ENCODE measurements at places on chromosomes 11 and 22. TPM values are rescaled to one million over a fixed set of nuclear protein-coding genes. Genes with fewer than 3 reads are reported as not detected.

The NPAS4 gene
- 1.5 TPM for total RNA-seq

The CCDC188 gene
- 0.83 TPM for total RNA-seq

The KRTAP5-7 gene
- not detected for total RNA-seq

The OLFML1 gene
- 12.9 TPM for total RNA-seq

The AQP11 gene
- total RNA-seq, result 5.5 TPM

The HRAS gene
- total RNA-seq, result 51.1 TPM

The FGF3 gene
- total RNA-seq, result not detected

The DDIAS gene
- total RNA-seq, result 0.78 TPM

The L3MBTL2 gene
- 28.3 TPM for total RNA-seq

The LRRN4CL gene
- total RNA-seq, result 4.3 TPM

The SIRT3 gene
- total RNA-seq, result 19.0 TPM

The SAA1 gene
- 19.3 TPM for total RNA-seq

The MRGPRE gene
- 0.29 TPM for total RNA-seq

- DNase-seq, result no peak
These were observed 50.9 kb downstream of the PITPNB start for GRCh38 chr22:27867953-27868731.

DNA sequence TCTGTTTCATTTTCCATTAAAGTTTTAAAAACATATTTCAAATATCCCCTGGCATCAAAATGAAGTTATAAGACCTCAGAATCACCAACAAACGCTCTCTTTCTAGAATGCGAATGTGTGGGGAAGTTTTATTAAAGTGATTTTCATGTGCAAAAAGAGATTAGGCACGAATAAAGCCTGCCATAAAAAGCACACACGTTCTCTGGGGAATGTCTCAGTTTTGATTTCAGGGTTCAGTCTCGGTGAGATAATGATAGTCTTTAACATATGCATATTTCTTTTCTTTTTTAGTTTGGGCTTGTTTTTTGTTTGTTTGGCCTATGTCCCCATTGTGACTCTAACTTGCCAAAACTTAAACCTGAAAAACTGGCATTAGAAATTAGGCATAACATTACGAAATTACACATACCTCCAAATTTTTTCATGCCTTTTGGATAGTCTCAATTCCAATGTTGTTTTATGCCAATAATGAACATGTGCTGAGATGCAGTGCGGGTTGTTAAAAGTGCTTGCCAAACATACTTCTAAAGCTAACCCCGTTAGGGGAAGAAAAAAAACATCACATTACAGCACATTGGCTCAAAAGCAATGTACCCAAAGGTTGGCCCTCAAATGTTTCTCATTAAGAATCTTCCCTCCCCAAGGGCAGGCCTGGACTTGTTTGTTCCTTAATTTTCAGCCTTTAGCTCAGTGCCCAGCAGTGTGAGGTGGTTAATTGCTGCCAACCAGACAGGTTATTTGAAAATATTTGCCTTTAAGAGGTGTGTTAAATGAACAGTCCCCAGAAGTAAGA lies 33.2 kb upstream of the FBLN1 start:
- no peak for DNase-seq

- DNase-seq, result no peak
These were observed 3.6 kb downstream of the C11orf87 start for GRCh38 chr11:109425554-109425953.

GRCh38 chr11:35144136-35144741 lies 5.3 kb downstream of the CD44 start:
- no peak for DNase-seq

GRCh38 chr11:62145261-62145871 lies 21.6 kb downstream of the INCENP start:
- DNase-seq, result no peak

GRCh38 chr11:94111660-94112059 lies 17.0 kb upstream of the PANX1 start:
- DNase-seq, result no peak

DNA sequence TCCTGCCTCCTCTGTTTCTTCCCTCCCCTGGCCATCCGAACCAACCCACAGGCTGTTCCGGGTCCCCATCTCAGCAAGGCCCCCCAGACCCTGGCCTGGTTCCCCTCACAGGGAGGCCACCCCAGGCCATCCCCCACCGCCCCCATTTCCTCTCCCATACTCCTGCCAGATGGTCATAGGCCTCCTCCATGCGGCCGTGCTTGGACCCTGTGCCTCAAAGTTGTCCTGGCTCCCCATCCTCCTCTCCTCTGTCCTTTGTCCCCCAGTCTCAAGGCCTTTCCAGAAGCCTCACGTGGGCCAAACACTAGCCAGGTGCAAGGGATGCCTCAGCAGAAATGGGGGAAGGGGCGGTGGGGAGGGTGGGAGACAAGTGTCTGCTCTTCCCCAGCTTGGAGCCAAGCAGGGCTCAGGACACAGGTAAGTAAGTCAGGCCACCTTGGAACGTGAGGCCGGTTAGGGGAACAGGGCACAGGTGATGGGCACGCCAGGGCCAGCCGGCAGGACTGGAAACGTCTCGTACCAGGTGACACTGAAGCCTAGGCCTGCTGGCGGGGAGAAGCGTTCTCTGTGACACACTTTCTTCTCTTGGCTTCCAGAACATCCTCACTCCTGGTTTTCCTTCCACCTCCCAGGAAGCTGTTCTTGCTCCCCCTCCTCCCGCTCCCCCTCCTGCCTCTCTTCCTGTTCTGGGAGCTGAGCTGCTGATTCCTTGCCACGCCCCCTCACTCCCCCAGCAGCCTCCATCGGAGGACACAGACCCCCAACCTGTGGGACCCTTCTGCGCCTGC lies 31.5 kb upstream of the SLC22A12 start:
- DNase-seq, result no peak

- no peak for DNase-seq
These were observed 524.5 kb downstream of the NTM start for GRCh38 chr11:131894615-131895544.

DNA sequence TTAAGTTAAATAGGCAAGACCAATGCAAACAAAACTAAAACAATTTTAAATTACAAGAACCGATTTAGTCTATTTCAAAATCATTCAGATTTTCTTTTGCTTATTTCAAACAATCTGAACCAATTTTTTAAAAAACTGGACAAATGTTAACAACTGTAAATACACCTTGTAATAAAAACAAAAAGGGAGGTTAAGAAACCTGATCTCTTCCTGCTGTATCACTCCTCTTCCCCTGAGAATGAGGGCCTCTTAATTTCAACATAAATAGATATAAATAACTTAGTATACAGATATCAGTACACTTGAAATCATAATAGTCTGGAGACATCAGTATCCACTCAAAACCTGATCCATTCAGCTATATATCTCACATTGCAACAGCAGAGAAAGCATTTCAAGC lies 346.6 kb downstream of the TTC28 start:
- DNase-seq, result no peak

- peak; percentile 4 for DNase-seq
These were observed 60.0 kb downstream of the MYEOV start for GRCh38 chr11:69353696-69354544.

- no peak for DNase-seq
These were observed 331.9 kb downstream of the CNTN5 start for GRCh38 chr11:99352642-99353041.

GRCh38 chr11:10633261-10633660 lies 60.3 kb downstream of the IRAG1 start:
- no peak for DNase-seq

DNA sequence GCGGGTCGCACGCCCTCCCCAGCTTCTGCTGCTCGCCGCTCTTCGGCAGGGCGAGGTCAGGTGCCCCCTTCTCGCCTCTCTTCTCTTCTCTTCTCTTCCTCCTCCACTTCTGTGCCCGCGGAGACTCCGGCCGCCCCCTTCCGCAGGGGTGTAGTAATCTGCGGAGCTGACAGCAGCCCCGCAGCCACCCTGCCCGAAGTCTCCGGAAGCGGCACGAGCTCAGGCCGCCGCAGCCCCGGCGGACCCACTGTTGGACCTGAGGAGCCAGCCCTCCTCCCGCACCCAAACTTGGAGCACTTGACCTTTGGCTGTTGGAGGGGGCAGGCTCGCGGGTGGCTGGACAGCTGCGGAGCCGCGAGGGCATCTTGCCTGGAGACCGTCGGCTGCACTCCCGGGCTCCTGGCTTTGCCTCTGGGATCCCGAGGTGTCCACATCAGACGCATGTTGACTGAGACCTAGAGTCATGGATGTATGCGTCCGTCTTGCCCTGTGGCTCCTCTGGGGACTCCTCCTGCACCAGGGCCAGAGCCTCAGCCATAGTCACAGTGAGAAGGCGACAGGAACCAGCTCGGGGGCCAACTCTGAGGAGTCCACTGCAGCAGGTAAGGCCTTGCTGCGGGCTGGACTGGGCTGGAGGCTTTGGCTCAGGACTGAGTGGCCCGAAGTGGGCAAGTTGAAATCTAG lies 486 bp downstream of the STIM1 start:
- DNase-seq, result no peak

- DNase-seq, result no peak
These were observed 26.1 kb downstream of the CSTF3 start for GRCh38 chr11:33135216-33135615.

GRCh38 chr11:61516191-61516590 lies 7.6 kb downstream of the LRRC10B start:
- no peak for DNase-seq
